Foreskin keratinocyte (primary cell): ENCODE measurements at places on chromosomes 7 and 10.

DNA sequence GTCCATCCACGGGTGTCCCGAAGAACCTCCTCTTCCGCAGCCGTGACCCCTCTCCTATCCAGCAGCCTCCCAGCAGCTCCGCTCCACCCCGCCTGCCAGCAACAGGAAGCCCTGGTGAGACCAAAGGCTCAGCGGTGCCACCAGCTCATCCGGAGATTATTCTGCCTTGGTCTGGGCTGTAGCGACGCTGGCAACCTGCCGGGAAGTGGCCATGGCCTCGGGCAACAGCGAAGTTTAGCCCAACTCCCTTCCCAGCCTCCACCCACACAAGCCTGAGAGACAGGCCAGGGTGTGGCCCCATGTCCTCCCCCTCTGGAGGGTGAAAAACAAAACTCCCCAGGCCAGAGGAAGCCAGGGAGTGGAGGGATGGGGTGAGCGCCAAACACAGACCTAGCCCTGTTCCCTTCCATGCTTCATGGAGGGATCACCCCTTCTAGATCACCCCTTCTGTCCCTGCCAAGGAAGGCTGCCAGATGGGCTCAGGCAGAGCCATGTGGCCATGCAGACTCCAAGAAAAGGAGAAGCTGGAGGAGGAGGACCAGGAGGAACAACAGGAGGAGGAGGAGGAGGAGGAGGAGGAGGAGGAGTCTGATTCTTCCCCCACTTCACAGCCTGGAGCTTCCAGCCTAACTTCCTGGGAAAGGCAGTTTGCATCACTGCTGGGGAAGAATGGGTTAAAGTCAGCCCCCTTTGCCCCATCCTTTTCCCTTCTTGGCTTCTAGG, 918 bp downstream of the CALHM2 start:
- no peak for DNase-seq

DNA sequence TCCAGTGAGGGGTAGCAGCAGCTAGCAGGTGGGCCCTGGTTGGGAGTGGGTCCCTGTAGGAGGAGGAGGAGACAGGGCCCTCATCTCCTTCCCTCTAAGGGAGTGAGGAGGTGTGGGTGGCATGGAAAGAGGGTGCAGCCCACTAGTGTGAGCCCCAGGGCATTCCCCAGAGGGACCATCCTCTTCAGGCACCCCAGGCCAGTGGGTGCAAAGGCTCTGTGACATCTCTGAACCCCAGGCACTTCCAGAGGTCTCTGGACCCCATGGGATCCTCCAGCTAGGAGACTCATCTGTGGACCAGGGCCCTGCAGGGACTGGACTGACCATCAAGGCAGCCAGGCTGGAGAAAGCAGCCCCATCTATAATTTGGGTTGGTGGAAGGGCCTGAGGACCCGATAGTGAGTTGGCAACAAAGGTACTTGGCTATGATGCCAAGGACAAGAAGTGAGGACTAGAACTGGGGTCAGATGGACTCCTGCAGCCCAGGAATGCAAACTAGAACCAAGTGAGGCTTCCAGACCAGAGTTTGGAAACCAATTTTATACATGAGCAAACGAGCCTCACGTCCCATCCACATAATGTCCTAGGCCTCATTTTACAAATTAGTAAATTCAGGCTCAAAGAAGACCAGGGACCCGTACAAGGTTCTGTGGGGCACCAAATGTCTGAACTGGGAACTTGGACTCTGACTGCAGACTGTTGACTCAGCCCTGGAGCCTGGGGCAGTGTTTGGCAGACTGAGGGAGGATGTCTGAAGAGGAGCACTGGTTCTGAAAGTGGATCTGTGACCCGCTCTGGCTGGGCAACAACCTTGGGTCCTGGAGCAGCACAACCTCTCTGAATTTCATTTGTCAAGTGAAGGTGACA, 1.4 kb upstream of the VSTM4 start:
- no peak for DNase-seq

- DNase-seq: no peak
Observed at GRCh38 chr7:1241258-1241602, 8.6 kb downstream of the UNCX start.

DNA sequence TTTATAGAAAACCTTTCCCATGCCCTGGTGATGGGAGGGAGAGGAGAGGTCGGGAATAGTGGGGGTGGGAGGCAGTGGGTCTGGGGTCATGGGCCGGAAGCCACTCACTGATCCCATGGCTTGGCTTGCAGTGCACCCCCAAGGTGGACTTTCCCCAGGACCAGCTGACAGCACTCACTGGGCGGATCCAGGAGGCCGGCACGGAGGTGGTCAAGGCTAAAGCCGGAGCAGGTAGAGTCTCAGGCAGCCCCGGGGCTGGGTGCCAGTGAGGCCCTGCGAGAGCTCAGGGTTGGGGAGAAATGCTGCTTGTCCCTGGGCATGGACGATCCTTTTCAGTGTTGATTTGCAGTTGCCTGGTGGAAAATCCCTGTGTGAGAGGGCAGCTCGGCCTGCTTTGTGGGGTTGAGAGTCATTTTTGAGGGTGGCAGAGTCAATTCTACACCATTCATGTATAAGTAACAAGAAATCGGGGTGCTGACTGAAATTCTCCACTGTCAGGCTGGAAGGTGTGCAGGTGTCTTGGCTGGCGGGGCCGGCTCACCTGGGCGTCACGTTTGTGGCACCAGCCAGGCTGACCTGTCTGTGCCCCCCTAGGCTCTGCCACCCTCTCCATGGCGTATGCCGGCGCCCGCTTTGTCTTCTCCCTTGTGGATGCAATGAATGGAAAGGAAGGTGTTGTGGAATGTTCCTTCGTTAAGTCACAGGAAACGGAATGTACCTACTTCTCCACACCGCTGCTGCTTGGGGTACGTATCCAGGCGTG, 16.5 kb downstream of the MDH2 start:
- DNase-seq: no peak

DNA sequence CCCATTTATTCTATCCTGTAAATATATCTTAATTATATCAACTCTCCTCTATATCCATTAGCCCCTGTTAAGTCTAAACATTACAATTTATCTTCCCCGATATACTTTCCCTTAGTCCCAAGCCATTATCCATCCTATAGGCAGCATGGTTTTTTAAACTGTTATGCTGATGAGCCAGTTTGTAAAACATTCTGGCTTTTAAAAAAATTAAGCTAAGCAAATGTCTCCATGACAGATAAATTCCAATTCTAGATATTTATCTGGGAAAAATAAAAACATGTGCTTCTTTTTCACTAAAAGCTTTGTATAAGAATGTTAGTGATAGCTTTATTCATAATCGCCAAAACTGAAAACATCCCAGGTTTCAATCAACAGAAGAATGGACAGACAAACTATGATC, 183.2 kb upstream of the GNAI1 start:
- DNase-seq: no peak

GRCh38 chr10:101631821-101632475, 43.8 kb downstream of the DPCD start:
- no peak for DNase-seq
